ENCODE measurements at places on chromosomes 3 and 15. TPM values are rescaled to one million over a fixed set of nuclear protein-coding genes. Genes with fewer than 3 reads are reported as not detected.
A peak's percentile ranks its signal among the peaks of the same experiment; 100 is the strongest.

Gene CIDEC
- not detected for total RNA-seq

Gene TERC
- 7.1 TPM for total RNA-seq

- H3K4me3 ChIP-seq = no peak overlapping the region
- no peaks in the 10 kb centered on the region for H3K27me3 ChIP-seq
- H3K4me1 ChIP-seq = peaks cover 22% of the 10 kb centered on the region
- peak overlapping the region; percentile 74 for H3K27ac ChIP-seq
- peak; percentile 54 for DNase-seq
Measured at GRCh38 chr3:53806182-53807116, 39.8 kb downstream of the CHDH start.

- no peak overlapping the region for H3K27ac ChIP-seq
- peak; percentile 5 for DNase-seq
- no peak overlapping the region for H3K4me3 ChIP-seq
Measured at GRCh38 chr3:22779737-22780136, 423.4 kb upstream of the UBE2E2 start.

- H3K4me3 ChIP-seq = no peak overlapping the region
- no peak overlapping the region for H3K27ac ChIP-seq
- no peaks in the 10 kb centered on the region for H3K36me3 ChIP-seq
Measured at GRCh38 chr3:125108833-125109535, 53.2 kb upstream of the HEG1 start.

DNA sequence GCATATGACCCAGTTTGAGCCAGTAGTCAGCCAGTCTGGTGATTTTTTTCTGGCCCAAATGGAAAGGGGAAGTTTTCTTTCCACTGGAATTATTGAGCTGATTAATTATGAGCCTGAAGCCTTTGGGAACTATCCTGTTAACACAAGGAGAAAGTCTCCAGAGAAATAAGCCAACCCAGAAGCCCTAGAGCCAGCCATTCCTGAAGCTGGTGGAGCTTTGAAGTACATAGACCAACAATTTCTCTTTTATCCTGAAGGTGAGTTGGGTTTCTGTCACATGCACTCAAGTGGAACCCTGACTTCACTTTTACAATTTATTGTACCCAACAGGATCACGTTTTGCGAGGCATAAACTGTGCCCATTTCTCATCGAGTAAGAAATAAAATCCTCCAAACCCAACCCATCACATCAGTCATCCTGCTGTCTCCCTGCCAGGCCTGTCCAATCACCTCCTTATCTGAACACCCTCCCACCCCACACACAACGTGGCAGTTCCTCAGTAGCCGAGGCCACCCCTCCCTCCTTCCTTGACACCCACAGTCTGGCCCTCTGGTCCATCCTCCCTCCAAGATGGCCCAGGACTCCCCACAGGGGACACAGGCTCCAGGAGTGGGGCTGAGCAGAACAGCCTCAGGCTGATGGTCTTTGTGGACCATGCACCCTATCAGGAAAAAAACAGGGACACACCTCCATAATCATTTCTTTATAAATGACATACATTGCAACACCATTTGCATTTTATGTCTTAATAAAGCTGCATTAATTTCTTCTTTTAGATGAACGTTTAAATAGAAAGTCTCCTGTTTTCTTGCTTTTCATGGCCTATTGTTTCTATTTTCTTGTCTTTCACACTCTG is 55.7 kb upstream of the GATA2 start:
- H3K36me3 ChIP-seq = no peaks in the 10 kb centered on the region
- peaks cover 2% of the 10 kb centered on the region for H3K27me3 ChIP-seq
- no peak for DNase-seq
- no peaks in the 10 kb centered on the region for H3K4me1 ChIP-seq
- no peak overlapping the region for H3K4me3 ChIP-seq

Gene IQCH
- 8.0 TPM for total RNA-seq

DNA sequence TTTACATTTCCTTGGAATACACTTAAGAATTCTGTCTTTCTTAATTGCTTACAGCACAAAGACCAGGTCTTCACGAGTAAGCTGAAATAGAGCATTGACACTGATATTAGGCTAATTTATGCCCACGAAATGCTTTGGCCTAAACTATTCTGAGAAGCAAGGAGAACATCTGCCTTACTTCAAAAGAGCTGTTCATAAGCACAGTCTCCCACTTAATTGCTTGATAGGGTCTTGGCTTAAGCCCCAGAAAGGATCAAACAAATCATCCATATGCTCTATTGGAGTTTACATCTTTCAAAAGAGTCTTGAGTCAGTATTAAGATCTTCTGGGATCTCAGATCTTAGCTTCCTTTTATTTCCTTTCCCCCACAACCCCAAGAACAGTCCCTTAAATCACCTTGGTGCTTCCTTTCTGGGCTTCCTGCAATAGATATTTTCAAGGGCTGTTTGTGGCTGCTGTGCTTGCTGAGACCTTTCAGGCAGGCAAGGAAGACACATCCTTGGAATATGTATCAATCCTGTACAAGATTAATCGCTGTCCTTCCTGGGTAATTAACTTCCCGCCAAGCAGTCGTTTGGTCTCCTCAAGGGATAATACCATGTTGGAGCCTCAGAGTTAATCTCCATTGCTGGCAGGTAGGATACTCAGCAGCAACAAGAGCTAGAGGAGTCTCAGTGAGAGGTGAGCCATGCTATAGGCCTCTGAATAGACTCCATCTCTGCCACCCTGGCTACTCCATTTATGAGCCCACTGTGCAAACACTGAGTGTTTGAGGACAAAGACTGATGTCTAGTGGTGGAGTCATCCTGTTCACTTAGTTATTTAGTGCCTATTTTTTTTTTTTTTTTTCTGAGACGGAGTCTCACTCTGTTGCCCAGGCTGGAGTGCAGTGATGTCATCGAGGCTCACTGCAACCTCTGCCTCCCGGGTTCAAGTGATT is 37.1 kb downstream of the TMEM158 start:
- no peak for DNase-seq
- peaks cover 2% of the 10 kb centered on the region for H3K27me3 ChIP-seq
- H3K36me3 ChIP-seq = no peaks in the 10 kb centered on the region
- H3K27ac ChIP-seq = no peak overlapping the region

Gene MCF2L2
- total RNA-seq = 12.9 TPM

Gene PPARG
- total RNA-seq = 0.32 TPM

- no peak overlapping the region for H3K27ac ChIP-seq
- H3K4me1 ChIP-seq = no peaks in the 10 kb centered on the region
- no peak overlapping the region for H3K4me3 ChIP-seq
- DNase-seq = no peak
Measured at GRCh38 chr3:104578558-104578957, 788.2 kb upstream of the ALCAM start.

Measured in cardiac muscle cell (in vitro differentiated cells and primary cell).